ENCODE measurements at places on chromosomes 5 and 9.

DNA sequence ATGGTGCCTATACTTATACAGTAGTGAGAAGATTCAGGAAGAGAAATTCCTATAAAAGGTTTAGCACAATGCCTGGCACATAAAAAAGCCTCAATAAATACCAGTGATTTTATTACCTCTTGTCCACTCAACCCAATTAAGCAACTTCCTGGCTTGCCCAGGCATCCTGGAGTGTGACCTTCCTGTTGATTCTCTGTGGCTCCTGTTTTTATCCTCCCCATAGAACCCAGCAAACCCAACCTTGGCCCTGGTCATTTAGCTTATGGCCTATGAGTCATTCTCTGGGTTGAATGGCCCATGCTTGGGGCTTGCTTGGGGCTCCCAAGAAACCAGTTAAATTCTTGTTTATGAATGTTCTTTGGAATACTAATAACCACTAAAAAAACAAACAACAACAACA is 21.4 kb upstream of the SPARC start:
- no peak for DNase-seq

GRCh38 chr9:89532478-89532877 is 34.6 kb upstream of the SEMA4D start:
- DNase-seq = no peak

DNA sequence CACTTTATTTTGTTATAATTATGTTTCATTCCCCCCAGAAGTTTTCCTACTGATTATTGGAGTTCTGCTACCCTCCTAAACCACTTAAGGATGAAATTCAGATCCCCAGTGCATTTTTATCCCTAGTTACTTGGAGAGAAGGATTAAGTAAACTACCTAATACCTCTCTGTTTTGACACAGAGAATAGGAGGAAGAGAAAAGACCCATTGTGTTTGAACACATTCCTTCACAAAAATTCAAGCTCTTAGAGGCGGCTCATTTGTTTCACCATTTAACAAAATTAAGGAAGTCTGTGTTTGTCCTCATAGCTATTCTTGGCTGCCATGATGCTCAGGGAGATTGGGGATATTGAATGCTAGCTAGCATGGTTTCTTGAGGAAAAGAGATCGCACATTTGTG is 492.6 kb downstream of the EBF1 start:
- DNase-seq = no peak

GRCh38 chr9:134533850-134534588 is 107.6 kb upstream of the COL5A1 start:
- DNase-seq = no peak
